ENCODE measurements at places on chromosomes 3 and 15.

DNA sequence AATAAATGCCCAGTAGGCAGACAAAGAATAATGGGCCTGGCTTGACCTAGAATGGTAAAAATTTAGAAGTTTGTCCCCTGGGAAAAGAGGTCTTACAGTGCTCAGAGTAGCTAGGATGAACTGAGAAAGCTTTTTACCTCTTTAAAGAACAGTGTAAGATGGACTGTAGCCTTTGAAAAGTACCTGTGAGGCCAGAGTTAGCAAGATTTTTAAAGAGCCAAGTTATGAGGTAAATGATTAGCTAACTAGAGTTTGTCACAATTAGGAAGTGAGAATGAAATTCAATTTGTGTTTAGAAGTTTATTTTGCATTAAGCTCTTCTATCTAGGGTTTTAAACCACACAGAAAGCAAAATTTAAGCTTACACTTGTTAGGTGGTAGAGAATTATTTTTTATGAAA is 480.9 kb downstream of the ZIC1 start:
- DNase-seq: no peak

- DNase-seq: peak; percentile 35
Measured at GRCh38 chr3:52245322-52246263, at the start of gene PPM1M. TSS of gene PPM1M (plus strand) at chr3:52245759. CDS start at chr3:52245825, 66 bp downstream.

GRCh38 chr3:69306239-69307185 is 79.4 kb downstream of the FRMD4B start:
- peak; percentile 27 for DNase-seq

GRCh38 chr15:84992157-84992944 is 10.7 kb downstream of the PDE8A start:
- peak; percentile 80 for DNase-seq

- no peak for DNase-seq
Measured at GRCh38 chr15:41286665-41287333, 45.6 kb downstream of the OIP5 start.

GRCh38 chr3:21274079-21274571 is 476.9 kb downstream of the ZNF385D start:
- DNase-seq: no peak

DNA sequence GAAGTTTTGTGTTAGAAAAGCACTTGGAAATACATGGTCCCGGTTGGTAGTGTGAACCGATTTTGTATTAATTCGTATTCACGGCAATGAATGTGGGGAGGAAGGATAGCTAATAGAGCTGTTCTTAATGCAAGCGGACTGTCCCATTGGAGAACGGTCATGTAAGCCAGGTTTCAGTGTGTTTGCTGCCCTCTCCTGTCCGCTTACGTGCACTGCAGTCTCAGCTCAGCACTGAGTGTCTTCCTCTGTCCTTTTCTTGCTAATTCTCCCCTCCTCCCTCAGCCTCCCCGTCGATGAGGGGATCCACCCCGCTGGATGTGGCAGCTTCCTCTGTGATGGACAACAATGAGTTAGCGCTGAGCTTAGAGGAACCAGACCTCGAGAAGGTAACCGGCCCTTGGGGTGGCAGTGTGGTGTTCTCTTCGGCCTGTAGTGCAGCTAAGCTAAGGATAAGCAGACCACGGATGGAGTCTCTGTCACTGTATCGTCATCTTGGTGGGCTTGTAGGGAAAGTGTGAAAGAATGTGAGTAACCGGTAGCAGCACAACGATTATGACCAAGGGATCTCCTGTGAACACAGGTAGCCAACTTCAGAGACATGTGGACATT is 267.5 kb upstream of the CHRM5 start:
- peak; percentile 58 for DNase-seq

DNA sequence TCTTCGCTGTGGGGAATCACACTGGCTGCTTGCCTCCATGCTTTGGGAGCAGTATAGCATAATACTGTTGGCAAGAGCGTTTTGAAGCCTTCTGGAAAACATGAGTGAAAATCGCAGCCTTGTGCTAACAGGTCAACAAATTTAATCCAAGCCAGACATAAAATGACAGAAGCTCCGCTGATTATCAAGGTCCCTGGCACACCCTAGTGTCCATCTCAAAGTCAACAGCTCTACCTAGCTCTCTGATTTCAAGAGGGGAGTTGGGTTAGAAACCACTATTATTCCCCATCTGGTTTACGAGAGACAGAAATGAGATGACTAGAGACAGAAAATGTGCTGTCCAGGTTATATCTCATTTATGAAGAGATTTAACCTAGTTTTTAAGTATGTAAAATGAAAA is 73.6 kb upstream of the MDFIC2 start:
- DNase-seq: no peak

- DNase-seq: no peak
Measured at GRCh38 chr3:194866236-194866635, 180.6 kb downstream of the FAM43A start.

- DNase-seq: no peak
Measured at GRCh38 chr15:47035475-47036406, 681.6 kb upstream of the SEMA6D start.

- peak; percentile 28 for DNase-seq
Measured at GRCh38 chr3:46442576-46443530, 21.9 kb downstream of the LTF start.

GRCh38 chr3:20186600-20187004 is 596 bp upstream of the SGO1 start:
- DNase-seq: peak; percentile 7

DNA sequence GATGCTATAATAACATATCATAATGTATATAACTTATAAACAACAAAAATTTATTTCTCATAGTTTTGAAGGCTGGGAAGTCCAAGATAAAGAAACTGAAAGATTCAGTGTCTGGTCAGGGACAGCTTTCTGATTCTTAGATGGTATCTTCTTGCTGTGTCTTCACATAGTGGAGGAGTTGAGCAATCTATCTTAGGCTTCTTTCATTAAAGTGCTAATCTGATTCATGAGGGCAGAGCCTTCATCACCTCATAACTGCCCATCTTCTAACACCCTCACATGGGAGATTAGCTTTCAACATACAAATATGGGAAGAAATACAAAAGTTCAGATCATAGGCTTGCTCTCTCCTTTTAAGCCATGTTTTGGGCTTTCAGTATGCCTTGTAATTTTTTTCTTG is 774.8 kb upstream of the EPHA6 start:
- DNase-seq: no peak

- DNase-seq: no peak
Measured at GRCh38 chr15:57857871-57858270, 151.4 kb downstream of the POLR2M start.

GRCh38 chr3:194489736-194490612 is 3.2 kb upstream of the ATP13A3 start:
- no peak for DNase-seq

DNA sequence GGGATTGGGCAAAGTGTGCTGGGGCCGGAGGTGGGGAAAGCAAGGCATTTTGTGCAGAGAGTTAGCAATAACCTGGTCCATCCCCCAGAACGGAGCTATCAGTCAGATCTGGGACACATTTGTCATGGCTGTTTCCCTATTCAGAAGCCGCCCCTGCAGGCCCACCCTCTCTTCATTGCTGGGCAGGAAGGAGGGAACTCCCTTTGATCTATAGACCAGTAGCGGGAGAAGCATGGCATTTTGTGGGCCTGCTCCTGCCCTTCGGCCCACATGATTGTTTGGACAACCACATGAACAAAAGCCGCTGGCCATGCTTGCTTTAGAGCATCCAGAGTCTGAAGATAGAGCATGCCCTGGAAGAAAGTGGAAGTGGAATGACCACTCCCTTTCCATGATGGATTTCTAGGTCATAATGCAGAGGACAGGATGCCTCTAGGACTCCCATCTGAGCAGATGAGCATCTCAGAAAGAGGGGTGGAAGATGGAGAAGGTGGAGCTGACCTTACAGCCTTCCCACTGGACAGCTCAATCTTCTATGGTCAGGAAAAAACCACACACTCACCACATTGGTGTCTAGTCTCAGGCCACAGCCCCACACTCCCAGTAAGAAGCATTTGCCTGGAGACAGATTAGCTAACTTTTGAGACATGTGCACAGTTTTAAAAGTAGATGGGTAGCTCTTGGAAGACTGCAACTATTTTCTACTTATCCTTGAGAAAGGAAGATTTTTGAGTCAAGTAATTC is 11.9 kb upstream of the LRTM1 start:
- DNase-seq: no peak

DNA sequence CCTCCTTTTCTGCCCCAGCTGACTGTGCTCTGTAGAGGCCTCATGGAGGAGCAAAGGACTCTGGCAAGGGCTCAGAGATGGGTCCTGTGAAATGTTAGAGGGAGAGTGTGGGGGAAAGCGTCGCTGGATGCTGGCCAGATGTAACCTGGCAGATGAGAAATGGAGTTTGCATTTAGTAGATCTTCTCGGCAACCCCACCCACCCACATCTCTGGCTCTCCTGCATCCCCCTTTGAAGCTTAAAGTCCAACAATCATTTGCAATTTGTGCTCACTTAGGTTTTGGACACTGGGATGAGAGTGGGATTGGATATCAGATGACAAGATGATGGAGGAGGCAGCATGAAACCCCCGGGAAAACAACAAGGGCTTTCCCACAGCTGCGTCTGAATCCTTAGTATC is 523.6 kb upstream of the MCTP2 start:
- no peak for DNase-seq

GRCh38 chr3:126459111-126459762 is 16.5 kb downstream of the ZXDC start:
- no peak for DNase-seq

DNA sequence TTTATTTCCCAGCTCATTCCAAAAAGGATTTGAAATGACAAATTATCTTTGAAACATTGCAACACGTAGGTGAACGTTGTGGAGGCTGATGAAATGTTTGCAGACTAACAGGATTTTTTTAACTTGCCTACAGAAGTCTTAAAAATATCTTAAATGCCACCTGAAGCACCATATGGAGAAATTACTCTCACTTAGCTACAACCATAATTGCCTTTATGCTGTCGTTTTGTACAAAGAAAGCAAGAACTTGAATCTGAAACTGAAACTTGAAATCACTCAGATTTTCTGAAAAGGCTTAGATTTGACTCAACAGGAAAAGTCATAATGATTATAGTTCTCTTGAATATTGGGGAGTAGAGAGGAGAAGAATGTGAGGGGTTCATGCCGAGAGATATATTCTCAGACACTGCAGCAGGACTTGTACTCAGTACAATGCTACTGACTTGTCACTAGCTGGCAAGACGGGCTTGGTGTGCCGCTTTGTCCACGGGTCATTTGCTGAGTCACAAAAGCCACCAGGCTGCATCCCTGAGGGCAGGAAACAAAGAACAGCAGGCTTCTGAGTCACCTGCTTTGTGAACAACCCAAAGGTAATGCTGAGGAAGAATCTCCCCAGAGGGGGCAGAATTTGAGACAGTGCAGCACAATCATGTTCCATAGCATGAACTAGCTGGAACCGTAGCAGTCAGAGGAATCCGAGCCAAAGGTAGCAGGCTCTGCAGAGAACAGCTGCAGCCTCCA is 7.1 kb upstream of the FMN1 start:
- peak; percentile 91 for DNase-seq

DNA sequence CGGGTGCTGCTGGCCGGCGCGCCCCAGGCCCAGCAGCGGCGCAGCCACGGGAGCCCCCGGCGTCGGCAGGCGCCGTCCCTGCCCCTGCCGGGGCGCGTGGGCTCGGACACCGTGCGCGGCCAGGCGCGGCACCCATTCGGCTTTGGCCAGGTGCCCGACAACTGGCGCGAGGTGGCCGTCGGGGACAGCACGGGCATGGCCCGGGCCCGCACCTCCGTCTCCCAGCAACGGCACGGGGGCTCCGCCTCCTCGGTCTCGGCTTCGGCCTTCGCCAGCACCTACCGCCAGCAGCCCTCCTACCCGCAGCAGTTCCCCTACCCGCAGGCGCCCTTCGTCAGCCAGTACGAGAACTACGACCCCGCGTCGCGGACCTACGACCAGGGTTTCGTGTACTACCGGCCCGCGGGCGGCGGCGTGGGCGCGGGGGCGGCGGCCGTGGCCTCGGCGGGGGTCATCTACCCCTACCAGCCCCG is 777 bp downstream of the LOXL1 start:
- DNase-seq: no peak

DNA sequence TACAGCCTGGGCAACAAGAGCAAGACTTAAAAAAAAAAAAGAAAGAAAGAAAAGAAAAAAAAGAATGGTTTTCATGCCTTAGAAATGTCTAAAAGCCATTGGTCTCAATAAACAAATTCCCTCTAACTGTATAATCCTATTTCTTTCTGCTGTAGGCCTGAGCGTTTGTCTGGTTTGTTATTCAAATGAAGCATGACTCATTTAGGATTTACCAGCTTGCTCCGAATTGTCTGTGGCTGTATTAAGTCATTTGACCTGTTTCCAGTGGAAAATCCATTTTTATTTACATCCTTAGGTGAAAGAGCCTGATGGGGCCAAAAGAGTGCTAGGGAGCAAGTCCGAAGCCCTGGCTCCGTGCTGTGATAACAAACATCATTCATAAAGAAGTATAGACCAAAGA is 73.8 kb downstream of the BDH1 start:
- DNase-seq: no peak

DNA sequence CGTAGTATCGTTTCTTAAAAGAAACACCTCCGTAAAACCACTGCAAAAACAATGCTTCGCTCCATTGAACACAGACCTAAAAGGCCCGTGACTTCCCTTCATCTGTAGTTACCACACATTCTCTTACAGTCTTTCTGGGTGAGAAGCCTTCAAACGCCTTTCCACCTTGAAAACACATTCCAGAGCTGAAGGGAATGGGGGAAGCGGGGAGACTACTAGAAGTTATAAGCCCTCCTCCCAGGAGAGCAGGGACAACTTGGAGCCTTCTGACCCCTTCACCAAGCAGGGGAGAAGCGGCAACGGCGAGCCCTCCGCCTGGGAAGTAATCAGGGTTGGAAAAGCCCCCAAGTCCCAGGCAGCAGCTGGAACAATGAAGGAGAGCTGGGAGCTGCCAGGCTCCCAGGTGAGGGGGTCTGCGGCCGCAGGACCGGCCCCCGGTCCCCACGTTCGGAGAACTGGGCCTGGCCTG is 461 bp downstream of the SECISBP2L start:
- DNase-seq: peak; percentile 10

DNA sequence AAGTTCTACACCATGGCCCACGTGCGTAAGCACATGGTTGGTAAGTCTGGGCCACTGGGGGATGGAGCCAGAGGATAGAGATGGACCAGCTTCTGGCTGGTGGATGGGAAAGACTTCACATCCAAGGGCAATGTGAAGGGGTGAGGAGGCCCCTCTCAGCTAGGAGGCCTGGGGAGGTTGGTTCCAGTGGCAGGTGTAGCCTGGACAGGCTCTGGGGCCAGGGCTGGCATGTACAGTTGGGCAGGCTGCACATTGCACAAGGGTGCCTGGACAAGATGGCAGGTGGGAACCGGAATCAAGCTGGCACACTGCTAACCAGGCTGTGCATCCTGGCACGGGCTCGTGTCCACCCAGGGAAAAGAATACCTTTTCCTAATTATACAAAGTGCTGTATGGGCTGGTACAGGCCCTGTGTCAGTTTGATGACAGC is 8.1 kb downstream of the ZBTB47 start:
- no peak for DNase-seq

All from A549 (cell line).